ENCODE measurements at places on chromosomes 4 and X.
A peak's percentile ranks its signal among the peaks of the same experiment; 100 is the strongest.

- DNase-seq: no peak
Measured at GRCh38 chrX:37993837-37994619, 12.3 kb upstream of the SYTL5 start.

DNA sequence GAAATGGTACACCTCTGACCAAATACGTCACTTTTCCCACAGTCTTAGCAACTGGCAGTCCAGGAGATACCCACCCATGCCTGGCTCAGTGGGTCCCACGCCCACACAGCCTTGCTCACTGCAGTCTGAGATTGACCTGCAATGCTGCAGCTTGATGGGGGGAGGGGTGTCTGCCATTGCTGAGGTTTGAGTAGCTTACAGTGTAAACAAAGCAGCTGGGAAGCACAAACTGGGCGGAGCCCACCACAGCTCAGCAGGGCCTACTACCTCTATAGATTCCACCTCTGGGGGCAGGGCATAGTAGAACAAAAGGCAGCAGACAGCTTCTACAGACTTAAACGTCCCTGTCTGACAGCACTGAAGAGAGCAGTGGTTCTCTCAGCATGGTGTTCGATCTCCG, 52.7 kb downstream of the AMER1 start:
- DNase-seq: no peak

DNA sequence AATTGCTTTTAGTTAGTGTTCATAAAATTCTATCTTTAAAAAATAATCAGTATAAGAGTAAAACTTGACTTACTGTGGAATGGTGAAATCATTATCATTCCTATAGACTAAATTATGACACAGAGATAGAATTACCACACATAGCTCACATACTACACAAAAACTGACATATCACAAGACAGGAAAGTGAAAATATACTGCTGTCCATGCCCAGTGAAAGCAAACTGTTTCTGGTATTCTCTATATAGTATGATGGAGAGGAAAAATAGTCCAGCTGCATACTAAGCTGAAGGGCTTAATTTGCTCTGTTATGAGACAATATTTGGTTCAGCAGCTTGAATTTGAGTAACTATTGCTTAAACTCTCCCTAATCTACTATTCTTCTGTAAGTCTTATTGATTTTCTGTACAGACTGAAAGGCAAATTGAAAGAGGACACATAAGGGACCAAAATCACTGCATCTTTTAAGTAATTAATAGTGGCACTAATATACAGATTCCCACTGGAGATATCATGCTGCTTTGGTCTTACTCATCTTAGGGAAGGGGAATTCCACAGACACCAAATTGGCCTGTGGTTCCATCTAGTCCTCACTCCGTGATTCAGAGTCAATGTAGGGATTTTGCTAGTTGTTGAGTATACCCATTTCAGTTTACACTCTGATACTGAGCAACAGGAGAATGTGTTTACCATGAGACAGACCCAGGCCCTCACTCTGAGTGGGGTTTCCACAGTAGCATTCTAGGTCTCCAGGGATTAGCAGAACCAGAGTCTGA, 47.4 kb upstream of the AGA start:
- DNase-seq: no peak

DNA sequence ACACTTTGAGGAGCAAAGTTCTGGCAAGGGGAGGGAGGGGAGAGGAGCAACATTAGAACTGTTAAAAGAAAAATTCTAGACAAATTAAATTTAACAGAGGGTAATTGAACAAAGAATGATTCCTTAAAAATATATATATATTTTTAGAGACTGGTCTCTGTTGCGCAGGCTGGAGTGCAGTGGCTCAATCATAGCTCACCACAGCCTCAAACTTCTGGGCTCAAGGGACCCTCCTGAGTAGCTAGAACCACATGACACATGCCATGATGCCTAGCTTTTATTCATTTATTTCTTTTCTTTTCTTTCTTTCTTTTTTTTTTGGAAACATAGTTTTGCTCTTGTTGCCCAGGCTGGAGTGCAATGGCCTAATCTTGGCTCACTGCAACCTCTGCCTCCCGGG, 19.1 kb upstream of the SPINK2 start:
- DNase-seq: no peak

DNA sequence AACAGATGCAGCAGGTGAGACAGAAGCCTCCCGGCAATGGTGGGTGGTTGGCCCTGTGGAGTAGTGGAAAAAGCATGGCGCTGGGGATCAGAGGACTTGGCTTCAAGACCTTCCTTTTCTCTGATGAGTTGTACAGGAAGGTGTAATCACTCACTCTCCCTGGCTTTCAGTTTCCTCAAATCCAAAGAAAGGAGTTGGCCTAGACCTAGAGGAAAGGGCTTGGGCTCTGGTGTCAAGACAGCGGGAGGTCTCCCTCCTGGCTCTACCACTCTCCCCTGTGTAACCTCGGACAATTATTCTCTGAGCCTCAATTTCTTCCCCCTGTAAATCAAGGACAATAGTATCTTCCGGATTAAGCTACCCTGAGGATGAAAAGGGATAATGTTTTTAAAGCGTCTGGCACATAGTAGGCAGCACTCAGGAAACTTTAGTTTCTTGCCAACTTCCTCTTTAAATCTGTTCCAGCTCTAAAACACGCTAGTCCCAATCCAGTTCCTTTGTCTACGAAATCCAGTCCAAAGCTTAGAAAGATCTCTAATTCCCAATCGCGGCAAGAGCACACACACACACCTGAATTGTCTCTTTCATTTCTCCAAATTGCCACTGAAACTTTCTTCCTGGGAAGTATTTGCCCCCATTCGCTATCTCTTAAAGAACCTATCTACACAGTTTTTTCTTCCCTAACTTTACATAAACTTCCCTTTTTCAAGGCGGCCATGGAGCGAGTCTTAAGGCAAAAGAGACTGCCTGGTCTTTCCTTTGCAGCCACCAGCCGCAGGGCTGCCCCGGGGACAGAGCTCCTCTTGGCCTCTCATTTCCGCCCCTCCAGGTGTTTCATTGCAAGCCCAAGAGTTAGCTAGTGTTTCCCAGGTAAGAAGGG, 29.9 kb upstream of the GPC4 start:
- no peak for DNase-seq

- no peak for DNase-seq
Measured at GRCh38 chr4:41095192-41095872, 119.0 kb downstream of the APBB2 start.

GRCh38 chrX:56232221-56233082, at the start of gene KLF8:
TSS of gene KLF8 (plus strand) at chrX:56232356. CDS start at chrX:56233335, 979 bp downstream.
- peak; percentile 15 for DNase-seq

DNA sequence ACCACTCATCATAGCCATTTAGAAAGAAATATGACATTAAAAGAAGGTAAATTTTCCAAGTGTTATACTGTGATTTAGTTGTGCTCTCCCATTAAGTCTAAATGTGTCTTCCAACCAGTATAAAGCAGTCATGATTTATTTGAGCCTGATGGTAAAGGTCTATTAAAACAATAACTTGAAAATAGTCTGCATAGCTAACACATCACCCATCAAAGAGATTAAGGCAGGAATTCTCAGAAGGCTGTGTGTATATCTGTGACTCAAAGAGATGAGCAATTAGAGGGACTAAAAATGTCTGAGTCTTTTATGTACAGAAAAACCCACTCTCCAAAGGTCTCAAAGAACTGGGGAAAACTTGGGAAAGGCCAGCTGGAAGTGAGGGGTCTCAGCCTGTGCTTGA, 70.3 kb upstream of the IQCM start:
- DNase-seq: no peak

- no peak for DNase-seq
Measured at GRCh38 chrX:150326541-150327247, 36.4 kb upstream of the MAMLD1 start.

DNA sequence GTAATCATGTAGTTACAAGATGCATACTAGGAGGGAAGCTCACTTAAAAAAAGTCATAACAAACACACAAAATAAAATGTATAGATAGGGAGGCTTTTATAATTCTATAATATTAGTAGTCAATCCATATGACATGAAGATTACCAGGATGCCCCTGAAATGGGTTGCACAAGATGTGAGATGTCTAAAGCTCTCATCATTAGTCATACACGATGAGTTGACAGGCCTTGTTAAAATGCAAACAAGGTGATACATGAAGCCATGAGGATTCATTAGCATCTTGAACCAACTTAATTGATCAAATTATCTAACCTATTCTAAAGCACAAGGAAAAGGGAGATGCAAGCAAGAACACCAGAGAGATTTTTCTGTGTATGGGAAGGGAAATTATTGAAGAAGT, 470.2 kb downstream of the IQCM start:
- DNase-seq: no peak

DNA sequence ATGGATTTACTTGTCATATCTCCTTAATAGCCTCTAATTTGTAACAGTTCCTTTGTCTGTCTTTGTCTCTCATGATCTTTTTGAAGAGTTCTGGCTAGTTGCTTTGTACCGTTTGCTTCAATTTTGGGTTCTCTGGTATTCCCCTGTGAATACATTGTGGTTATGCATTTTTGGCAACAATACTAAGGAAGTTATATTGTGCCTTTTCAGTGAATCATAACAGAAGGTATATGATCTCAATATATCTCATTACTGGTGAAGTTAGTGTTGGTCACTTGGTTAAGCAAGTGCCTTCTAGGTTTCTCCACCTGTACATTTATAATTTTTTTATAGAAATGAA, 48.6 kb downstream of the DCLK2 start:
- no peak for DNase-seq

- DNase-seq: no peak
Measured at GRCh38 chr4:47500776-47501175, 15.7 kb downstream of the ATP10D start.

- DNase-seq: no peak
Measured at GRCh38 chrX:19715711-19716638, 171.4 kb downstream of the SH3KBP1 start.

DNA sequence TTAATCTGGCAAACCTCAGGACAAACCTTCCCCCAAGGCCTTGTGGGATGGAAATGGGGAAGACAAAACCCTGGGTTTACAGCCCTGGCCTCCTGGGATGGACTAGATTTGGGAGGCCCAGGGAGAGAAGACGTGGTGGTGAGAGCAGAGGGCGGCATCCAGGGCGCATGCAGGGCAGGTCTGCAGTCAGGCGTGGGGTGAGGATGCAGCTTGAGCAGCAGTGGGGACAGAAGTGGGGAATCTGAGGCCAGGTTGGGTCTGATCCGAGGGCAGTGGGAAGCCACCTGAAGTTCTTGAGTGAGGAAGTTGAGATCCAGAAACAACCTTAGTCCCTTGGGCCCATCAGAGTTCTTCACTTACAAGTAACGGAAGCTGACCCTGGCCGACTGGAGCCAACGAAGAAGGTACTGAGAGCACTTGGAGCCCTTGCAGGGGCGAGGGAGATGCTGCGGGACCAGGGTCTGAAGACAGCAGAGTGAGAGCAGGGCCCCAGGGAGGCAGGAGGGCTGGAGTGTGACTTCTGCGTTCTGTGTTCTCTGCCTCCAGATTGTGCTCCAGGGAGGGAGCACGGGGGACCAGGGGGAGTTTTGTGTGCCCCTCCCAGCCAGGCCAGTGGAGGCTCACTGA, 42.0 kb upstream of the GPR78 start:
- no peak for DNase-seq

DNA sequence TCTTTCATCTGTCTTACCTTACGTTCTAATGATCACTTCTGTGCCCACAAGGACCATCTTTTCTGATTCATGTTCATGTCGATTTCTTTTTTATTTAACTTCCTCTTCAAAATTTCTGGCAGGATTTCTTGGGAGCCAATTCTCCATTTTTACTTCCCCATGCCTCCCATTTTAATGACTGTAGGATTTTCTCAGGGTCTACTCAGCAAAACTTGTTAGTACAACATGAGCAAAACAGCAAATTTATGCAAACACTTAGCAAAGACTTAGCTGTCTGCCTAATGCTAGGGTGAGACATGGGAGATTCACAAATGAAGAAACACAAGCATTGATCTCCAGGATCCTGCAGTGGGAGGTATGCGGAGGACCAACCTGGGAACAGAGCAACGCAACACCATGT, 5.5 kb downstream of the CD38 start:
- no peak for DNase-seq

DNA sequence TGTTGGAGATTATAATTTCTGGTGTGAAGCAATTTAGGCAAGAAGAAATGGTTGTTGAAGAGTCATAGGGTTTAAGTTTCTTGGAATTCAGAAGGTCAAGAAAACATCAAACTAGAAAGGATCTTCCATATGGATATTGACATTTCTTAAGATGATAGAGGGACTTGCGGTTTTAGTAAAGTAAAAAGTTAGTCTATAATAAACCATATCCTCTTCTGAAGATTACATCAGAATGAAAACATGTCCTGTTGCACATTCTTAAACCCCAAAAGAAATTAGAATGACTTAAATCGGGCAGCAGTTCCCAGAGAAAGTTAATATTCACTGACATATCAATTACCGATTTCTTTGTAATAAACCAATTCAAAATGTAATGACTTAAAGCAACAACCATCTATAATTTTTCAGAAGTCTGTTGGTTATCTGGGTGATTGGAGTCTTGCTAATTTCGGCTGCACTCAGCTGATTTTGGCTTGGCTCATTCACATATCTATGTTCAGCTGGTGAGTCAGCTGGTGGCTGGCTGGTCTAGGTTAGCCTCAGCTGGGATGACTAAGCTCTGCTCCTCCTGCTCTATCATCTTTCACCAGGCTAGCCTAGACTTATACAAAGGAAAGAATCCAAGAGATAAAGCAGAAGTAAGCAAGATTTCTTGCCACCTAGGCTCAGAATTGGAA, 24.4 kb upstream of the DYNLT3 start:
- no peak for DNase-seq

GRCh38 chrX:119072744-119073143, at the start of gene CT47C1:
TSS of gene CT47C1 (plus strand) at chrX:119072993. CDS start at chrX:119073226, 233 bp downstream.
- no peak for DNase-seq

GRCh38 chr4:24105327-24106038, 215.6 kb upstream of the PPARGC1A start:
- no peak for DNase-seq

DNA sequence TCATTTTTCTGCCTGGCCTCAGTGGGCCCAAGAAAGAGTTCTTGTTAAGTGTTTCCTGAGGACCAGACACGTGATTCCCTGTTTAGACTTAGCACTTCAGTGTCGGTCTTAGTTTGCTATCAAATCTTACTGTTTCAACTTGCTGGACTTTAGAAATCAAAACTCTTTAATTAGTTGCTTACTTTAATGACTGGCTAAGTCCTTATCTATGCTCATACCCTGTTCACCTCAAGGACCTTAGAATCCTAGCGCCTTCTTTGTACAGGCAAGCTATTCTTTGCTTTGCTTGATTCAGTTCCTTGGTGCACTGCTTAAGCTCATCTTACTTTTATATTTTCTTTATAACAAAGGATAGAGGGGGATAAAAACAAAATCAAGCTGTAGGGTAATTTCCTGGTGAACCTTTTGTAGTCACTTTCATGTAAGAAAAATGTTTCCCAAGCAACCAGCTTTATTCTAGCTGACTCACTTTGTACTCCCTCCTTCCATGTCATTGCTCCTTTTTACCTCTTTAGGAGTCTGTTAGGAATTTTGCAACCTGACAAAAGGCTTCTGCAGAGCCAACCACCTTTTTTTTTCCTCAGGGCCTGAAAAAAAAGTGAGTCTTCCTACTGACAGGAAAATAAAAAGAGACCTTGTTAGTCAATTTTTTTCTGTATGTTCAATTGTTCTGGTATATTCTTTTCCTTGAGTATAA, 14.7 kb downstream of the WDR44 start:
- no peak for DNase-seq
